ENCODE measurements at places on chromosomes 16 and 17. TPM values are rescaled to one million over a fixed set of nuclear protein-coding genes. Genes with fewer than 3 reads are reported as not detected.

Gene SLC35G6
- total RNA-seq, result not detected

Gene CDH1
- total RNA-seq, result 2.4 TPM

Gene HBM
- total RNA-seq, result not detected

Gene WSCD1
- total RNA-seq, result 0.53 TPM

Gene RAP1GAP2
- total RNA-seq, result 1.9 TPM

Gene ZSCAN10
- not detected for total RNA-seq

DNA sequence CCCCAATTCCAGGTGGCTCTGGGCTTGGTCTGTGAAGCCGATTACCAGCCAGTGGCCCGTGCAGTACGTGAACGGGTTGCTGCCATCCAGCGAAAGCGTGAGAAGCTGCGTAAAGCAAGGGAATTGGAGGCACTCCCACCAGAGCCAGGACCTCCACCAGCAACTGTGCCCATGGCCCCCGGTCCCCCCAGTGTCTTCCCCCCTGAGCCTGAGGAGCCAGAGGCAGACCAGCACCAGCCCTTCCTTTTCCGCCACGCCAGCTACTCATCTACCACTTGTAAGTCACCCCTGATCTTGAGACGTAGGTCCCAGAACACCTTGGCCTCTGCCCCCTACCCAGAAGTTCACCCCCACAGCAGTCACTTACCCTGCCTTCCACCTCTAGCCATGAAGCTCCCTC is 6.9 kb downstream of the WNK4 start:
- DNase-seq, result no peak

DNA sequence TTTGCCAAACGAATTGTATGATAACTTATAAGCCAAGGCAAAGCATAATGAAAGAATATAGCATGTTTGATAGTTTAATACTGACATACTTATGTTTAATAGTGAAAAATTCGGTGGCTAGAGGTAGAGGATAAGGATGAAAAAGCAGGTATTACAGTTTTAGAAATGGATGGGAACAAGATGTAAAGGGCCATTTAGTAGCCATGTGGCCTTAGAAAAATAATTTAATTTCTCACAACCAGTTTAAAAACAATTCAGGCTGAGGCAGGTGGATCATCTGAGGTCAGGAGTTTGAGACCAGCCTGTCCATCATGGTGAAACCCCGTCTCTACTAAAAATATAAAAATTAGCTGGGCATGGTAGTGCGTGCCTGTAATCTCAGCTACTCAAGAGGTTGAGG is 119.5 kb upstream of the NACA2 start:
- DNase-seq, result no peak

DNA sequence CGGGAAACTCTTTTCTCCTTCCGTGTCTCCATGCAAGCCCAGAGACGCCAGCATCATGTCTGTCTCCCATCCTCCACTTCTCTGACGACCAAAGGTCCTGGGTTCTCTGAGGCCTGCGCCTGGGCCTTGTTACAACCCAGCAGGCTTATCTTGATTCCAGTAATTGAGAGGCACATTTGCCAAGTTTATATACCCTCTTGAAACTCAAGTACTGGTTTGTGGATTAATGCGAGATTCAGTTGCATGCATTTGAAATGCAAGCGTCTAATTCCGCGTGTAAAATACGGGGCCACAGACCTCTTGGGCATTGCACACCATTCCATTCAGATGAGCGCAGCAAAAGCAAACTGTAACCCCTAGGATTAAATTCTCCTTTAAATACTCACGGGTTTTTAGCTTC is 28.7 kb upstream of the CRISPLD2 start:
- no peak for DNase-seq

GRCh38 chr17:29640413-29640812 is 17.7 kb upstream of the CORO6 start:
- DNase-seq, result no peak

GRCh38 chr17:19264681-19265080 is 27.5 kb downstream of the EPN2 start:
- DNase-seq, result no peak

- DNase-seq, result no peak
These were observed 23.0 kb downstream of the ADGRG5 start for GRCh38 chr16:57565461-57565860.
